CD14-positive monocyte (primary cell): ENCODE measurements at places on chromosomes 11 and 22. TPM values are rescaled to one million over a fixed set of nuclear protein-coding genes. Genes with fewer than 3 reads are reported as not detected.

GRCh38 chr11:134554861-134555260 is 142.8 kb upstream of the B3GAT1 start:
- no peaks in the 10 kb centered on the region for H3K4me1 ChIP-seq
- no peak for DNase-seq
- no peaks in the 10 kb centered on the region for H3K36me3 ChIP-seq
- H3K27ac ChIP-seq: no peak overlapping the region
- no peaks in the 10 kb centered on the region for H3K27me3 ChIP-seq

The RAB39A gene
- 1.9 TPM for polyA plus RNA-seq

GRCh38 chr11:1100417-1101245 is 26.0 kb downstream of the MUC2 start:
- H3K4me1 ChIP-seq: no peaks in the 10 kb centered on the region
- H3K27me3 ChIP-seq: no peaks in the 10 kb centered on the region
- no peak for DNase-seq
- no peaks in the 10 kb centered on the region for H3K36me3 ChIP-seq
- no peak overlapping the region for H3K27ac ChIP-seq

DNA sequence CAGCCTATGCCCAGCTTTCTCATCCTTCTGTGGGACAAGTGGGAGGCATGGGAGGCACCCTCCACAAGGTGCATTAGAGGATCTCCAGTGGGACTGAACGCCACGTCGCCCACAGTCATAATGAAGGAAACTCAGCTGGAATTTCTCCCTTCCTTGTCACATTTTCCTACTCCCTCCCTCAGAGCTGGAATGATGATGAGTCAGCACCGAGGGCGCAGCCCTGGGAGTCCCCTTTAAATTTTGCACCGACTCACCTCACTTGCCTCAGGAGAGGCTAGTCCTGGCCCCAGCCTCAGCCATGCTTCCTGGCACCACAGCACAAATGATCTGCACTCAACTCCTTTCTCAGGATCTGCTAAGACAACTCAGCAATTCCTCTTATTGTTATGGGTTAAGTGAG is 34.3 kb downstream of the DBX1 start:
- no peaks in the 10 kb centered on the region for H3K36me3 ChIP-seq
- H3K4me1 ChIP-seq: no peaks in the 10 kb centered on the region
- no peak overlapping the region for H3K4me3 ChIP-seq
- DNase-seq: no peak
- no peaks in the 10 kb centered on the region for H3K27me3 ChIP-seq

The C11orf58 gene
- polyA plus RNA-seq: 102 TPM
